ENCODE measurements at places on chromosomes 5 and 9.

DNA sequence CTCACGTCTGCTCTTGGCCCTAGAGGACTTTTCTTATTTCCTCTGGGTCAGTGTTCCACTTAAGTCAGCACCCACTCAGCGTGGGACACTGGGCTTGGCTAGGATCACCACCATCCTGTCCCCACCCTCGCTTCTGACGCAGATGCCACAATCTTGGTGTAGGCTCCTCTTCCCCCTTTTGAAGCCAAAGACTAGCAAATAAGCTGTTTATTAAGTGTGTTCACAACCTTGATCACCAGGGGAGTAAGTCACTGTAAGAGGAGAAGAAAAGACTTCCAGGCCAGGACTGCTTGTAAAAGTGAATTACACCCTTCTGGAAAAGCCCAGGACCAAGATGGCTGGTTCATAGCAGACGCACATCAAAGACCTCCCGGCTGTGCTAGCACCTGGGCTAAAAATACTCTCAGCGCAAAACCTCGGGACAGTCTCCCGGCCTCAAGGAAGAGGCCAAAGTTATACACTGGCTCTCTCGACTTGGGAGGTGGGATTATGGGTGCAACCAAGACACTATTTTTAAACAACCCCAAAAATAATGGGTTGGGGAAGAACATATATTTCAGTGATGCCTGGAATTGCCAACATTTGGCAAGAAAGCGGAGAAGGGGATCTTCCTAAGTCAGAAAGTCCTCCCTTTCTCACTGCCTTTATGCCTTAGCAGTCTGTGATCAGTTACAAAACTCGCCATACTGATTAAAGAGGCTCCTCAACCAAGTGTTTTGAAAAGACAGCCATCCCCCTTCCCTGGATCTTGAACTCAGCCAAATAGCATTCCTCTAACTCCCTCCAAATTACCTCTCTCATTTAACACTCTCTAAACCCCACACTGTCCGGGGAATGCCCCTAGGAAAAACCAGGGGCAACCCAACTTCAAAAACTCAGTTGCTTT is 69.4 kb downstream of the RAPGEF1 start:
- DNase-seq = no peak

- no peak for DNase-seq
Measured at GRCh38 chr9:2355697-2355983, 265.9 kb upstream of the VLDLR start.

DNA sequence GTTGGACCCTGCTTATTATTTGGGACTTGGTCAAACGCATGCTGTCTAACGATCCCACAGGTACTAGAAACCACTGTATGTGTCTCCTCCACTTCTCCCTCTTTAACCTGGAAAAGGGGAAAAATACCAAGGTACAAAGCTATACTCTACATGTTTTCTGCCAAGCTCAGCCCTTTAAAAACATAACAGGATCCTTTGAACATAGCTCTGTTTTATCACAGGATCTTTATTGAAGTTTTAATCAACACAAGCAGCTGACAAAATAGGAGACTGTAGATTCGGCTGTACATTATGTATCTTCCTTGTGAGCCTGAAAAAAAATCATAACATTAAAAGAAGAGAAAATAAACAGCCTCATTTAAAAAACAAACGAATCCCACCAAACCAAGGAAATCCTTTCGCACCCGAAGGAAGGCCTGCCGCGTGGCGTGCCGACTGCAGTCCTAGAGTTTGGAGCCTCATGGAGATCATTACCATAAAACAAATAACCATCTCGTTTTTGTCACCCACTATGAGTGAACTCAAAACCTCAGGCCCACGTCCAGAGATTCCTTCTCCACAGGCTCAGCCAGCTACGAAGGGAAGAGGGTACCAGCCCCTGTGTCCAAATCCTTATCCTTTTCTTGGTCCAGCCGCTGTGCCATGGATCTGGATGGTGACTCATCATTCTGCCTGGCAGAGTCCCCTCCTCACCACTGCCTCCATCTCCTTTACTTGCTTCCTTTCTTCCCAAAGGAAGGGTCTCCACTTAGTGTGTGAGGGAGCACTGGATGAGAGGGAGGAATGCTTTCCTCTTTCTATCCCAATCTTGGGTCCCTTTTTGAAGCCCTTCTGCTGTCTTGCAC is 651.1 kb downstream of the CCDC171 start:
- DNase-seq = no peak

DNA sequence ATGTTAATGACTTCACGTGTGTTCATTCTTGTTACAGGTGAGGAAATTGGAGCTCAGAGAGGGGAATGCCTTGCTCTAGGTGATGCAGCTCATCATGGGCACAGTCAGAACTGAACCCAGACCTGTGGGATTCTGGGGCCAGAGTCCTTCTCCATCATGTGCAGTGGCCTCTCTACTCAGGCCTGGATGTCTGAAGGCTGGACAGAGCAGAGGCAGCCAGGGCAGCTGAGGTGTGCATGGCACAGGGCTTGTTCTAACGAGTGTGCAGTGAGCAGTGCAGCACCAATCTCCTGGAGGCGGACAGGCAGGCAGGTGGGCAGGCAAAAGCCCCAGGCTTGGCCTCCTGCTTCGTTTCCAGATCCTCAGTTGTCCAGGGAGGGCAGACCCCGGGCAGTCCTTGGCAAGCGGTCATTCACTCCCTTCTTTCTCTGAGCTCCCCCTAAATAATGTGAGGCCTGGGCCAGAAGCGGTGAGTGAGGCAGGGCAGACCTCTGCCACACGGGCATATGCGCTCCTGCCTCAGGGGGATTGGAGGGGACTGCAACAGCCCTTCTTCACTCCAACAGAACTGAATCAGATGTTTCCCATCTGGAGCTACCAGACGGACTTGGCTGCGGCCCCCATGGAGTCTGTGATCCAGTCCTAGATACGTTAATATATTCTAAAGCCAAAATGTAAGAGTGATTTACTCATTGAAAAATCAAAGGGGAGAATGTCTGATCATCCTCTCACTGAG is 68.7 kb upstream of the FSTL4 start:
- no peak for DNase-seq

DNA sequence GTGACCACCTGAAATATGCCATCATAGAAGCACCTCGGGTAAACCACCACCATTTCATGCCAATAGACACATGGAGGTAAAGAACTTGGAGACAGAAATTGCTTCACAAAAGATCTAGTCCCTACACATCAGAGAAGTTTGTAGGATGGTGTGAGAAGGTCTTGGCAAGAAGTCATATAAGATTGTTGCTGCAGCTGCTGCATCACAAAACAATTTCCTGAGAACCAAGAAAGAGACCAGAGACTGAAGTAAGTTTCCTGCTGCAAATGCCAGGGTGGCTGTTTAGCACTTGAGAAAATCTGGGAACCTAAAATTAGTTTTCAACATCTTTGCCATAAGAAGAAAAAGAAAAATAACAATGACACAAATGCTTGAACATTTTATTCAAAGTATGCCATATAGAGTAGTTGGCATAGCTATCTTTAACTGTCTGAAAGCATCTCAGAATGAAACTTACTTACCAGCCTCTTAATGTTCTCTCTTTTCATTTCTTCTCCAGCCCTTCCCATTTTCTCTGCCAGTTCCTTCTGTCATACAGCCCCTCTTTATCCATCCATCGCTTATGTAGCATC is 114.3 kb downstream of the KCTD16 start:
- DNase-seq = no peak

- DNase-seq = no peak
Measured at GRCh38 chr5:153974813-153975163, 63.9 kb downstream of the FAM114A2 start.

DNA sequence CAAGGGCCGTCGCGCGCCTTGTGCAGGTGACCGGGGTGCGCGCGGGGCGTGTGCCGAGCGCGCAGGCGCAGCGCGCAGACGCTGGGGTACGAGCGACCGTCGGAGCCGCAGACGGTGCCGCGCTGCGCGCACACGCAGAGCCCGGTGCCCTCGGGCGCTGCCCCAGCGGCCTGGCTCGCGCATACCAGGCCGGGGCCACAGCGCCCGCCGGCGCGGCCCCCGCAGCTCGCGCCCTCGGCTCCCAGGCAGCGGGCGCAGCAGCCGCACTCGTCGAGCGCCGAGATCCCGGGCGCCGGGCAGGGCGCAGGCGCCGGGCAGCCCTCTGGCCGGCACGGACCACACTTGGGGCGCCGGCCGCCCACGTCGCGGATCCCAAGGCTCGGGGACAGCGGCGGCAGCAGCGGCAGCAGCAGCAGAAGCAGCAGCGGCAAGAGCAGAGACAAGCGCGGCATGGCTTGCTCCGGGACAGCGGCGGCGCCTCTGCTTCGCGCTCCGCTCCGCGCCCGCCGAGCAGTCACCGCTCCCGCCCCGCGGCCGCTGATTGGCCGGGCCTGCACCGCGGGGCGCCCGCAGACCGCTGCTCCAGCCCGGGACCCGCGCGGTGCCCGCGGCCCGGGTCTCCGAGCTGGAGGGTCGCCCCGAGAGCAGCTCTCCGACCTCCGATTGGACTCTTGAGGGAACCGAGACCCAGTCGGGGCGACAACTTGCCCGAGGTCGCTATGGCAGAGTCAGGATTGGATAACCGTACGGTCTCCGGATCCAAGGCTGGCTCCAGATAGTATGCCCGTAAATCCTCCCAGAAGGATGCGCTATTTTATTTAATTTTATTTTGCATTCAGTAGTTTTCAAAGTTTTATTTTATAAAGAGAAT is at the start of gene IGFBPL1:
Gene IGFBPL1, minus strand, starts transcription at position 482 of the 871 bp plus-strand sequence. Its CDS starts 30 bp downstream, at position 452.
- no peak for DNase-seq

DNA sequence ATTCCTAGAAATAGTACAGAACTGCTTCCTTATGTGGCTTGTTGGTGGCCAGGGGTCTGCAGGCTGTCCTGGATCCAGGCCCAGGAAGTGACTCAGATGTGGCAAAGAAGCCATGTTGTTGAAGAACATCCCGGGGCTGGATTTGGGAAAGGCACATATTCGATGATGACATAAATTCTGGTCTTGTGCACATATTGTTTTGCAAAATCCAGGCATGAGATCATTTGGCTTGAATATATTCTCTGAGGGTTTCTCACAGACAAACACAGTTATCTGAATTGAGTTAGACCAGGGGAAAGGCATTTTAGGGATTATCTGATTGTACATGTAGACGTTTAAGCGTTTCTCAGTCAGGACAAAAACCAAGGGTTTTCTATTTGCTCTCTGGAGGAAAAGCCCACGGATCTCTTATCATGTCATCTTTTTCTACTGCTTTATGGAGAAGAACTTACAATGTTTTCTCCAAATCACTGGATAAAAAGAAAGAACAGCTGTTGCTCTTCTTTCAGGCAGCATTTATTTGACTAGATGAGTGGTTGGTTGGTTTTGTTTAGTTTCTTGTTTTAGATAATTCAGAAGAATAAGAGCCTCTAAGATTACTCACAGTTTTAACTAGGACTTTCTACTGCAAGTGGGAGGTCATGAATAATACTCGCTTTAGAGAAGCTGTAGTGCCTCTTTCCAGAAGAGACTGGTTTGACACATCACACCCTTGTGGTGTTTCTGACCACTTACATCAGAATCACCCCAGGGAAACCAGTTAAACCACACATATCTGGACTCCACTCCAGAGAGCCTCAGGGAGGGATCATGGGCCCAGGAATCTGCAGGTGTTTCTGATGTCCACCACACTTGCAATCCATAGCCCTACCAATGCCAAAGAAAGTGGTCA is 29.5 kb upstream of the LHFPL2 start:
- no peak for DNase-seq

- no peak for DNase-seq
Measured at GRCh38 chr9:134640506-134641172, 964 bp upstream of the COL5A1 start.

- no peak for DNase-seq
Measured at GRCh38 chr5:138188626-138189025, 9.7 kb downstream of the KIF20A start.

GRCh38 chr5:114544561-114544960 is 182.7 kb downstream of the KCNN2 start:
- DNase-seq = no peak

DNA sequence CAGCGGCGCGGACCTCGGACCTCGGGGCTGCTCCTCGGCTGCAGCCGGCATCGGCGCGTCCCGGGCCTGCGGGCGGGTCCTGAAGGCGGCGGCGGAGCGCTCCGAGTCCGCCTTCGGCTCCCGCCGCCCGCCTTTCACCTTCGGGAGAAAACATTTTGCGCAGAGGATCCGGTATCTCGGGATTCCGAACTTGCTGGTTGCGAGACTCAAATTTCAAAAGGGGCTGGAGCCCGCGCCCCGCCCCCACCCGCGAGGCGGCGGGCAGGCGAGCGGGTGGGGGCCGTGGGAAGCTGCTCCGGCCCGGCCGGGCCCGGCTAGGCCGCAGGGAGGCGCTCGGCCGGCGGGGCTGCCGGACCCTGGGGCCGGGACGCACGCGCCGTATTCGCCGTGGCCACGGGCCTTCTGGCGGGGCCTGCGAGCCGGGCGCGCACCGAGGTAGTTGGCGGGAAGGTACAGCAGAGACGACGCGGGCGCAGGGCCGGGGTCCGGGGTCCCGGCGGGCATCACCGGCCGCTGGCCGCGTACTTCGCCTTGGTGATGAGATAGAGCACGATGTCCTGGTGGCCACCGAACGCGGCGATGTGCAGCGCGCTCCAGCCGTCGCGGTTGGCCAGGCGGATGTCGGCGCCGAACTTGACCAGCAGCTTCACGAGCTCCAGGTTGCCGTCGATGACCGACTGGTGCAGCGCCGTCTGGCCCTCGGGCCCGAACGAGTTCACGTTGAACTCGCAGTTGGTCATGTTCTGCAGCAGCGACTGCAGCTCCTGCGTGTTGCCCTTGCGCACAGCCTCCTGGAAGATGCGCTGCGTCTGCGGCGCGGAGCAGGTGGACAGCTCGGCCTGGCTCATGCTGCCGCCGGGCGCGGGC is 757 bp downstream of the NRARP start:
- no peak for DNase-seq

GRCh38 chr5:149930043-149930748 is 14.4 kb downstream of the PDE6A start:
- DNase-seq = no peak

DNA sequence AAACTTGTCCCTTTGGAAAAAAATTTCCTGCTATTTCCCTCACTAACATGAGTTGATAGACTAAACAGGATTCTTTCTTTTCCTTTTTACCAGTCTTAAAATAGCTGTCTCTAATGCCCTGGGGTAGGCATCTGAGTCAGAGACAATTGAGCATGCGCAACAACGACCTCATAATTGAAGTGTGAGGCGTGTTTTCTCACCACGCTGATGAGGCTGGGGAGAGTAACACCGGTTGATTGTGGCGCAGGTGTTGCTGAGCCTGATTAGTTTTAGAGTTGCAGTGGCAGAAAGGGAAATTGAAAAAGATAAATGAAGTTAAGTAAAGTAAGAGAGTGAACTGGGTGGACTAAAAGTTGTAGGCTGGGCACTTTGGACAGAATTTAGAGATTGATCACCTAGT is 213.7 kb downstream of the TLR4 start:
- DNase-seq = no peak

DNA sequence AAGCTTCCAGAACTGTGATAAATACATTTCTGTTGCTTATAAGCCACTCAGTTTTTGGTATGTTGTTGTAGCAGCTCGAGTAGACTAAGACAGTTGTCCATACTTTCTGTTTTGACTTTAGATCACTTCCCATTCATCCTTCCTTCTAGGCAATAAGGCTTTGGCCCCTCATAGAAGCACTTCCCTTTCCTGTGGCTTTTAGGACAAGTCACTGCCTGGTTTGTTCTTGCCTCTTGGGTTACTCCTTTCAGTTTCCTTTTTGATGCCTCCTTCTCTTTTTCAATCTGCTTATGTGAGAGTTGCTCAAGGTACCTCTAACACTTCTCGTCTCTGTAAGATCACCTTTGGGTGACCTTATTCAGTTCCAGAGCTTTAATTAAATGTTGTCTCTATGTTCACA is 72.4 kb upstream of the NTRK2 start:
- DNase-seq = no peak

- no peak for DNase-seq
Measured at GRCh38 chr5:149341876-149342275, 3.4 kb upstream of the GRPEL2 start.
